ENCODE measurements at places on chromosomes 1 and 21.

GRCh38 chr21:17709266-17709611, 96.5 kb upstream of the BTG3 start:
- peak; percentile 85 for DNase-seq

DNA sequence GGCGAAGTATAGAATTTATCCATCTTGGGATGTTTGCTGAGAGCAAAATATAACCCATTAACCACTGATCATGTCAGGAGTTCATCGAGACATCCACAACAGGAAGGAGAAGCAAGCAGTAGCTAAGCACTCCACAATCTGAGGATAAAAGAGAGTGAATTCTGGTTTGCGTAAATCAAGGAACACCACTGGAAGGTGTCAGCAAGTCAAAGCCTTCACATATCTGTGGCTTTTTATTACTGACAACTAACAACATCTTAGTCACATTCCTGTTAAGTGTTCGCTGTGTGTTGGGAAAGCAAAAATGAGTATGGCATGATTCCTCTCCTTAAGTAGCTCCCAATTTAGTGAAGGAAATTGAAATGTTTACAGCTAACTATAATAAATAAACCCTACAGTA, 44.5 kb upstream of the DARS2 start:
- no peak for DNase-seq

DNA sequence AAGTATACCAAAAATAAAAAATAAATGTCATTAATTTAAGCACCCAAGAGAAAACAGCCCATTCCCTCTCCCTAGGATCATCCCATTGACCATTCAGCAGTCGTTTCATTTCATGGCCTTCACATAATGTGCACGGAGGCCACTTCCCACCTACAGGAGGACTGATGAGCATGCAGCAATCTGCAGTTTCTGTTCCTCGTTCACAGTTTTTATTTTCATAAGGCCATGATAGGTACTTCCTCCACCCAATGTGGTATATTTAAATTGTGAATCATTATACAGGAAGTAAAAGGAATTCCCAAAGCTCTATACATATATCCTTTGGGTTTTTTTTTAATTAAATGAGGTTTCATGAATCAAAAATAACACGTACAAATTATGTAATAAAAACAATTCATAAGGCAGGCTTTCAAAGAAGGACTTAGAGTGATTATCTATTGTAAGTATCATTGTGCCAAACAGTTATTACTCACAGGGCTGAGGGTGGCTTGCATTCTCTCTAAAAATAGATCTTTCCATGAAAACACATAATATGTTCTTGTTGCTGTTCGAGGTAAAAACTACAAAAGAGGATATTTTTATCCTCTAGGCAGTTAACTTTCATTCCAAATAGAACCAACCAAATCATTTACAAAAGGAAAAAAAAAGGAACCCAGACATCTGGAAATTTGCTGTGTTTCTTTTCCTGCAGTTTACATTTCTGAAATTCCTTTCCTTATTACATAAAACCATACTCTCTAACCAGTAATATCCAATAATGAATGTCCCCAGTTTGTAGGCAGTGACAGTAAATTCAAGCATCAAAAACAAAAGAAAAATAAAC, 27.5 kb upstream of the SLC44A3 start:
- peak; percentile 41 for DNase-seq

- DNase-seq: peak; percentile 68
Observed at GRCh38 chr1:184387476-184388318, 868 bp downstream of the C1orf21 start.

DNA sequence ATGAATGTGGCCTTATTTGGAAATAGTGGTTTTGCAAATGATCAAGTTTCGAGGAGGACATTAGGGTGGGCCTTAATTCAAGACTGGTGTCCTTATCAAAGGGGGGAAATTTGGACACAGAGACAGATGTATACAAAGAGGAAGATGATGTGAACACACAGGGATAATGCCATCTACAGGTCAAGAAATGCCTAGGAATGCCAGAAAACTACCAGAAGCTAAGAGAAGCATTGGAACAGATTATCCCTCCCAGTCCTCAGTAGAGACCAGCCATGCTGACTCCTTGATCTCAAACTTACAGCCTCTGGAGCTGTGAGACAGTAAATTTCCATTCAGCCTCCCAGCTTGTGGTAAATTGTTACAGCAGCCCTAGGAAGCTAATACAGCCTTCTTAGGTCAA, 151.4 kb downstream of the PTGER3 start:
- no peak for DNase-seq

DNA sequence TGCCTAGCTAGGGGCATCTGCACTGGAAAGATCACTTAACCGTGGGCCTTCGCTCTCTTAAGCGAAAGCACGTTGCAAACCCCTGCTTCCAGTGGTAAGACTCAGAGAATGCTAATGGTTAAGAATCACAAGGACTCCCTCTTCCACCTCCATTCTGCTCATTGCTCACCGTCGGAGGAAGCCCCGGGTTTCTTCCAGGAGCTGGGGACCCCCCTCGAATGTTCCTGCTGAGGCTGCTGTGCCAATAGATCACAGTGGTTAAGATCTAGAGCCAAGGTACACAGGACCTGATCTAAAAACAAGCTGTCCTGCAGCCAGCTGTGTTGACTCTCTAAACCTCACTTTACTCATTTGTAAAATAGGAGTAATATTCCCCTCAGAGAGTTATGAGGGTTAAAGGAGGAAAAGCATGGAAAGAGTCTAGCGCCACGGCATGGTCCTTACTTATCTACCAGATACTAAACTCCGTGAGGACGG, 765 bp downstream of the VAMP3 start:
- DNase-seq: no peak

GRCh38 chr21:40841524-40842196, 5.3 kb downstream of the DSCAM start:
- peak; percentile 98 for DNase-seq

DNA sequence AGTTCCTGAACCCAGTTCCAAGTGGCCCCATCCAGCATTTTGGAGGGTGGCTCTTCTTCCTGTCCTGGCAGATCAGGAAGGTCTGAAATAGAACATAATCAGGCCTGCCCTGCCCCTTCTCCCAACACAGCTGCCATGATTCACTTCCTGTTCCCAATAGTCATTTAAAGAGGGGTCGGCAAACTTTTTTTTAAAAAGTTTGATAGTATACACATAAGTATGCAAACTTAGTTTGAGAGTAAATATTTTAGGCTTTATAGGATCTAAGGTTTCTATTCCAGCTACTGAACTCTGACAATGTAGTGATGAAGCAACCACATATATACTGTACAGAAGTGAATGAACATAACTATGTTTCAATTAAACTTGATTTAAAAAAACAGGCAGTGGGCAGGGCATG, 66.4 kb downstream of the LUZP1 start:
- no peak for DNase-seq

DNA sequence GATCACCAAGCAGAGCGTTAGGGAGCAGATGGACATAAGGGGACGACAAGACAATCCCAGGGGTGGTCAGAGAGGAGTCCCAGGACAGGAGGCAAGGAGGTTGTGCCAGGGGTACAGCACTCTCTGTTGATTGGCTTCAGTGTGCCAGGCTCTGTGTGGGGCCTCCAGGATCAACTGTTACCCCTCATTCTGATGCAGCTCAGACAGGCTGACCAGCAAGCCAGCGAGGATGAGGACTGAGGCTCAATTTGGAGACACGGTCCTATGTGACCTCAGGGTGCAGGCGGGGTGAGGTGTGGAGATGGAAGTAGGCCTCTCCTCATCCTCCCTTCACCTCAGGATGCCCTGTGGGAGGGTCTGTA, 4.0 kb downstream of the HYI start:
- DNase-seq: no peak

DNA sequence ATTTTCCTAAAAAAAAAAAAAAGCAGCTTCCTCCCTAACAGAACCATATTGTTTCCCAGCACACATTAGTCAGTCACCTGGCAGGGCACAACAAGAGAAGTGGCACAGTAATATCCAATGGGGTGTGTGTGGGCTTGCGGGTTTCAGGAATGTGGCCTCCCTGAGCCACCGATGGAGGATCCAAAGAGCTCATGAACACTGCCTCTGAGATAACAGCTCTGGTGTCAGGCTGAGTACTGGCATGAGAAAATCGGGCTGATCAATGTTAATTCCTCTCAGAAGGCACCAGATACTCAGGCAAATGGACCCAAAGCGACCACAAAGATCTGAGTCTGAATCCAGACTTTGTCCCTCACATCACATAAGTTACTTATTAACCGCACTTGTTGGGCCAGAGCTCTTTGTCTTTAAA, 2.2 kb upstream of the LYPD8 start:
- DNase-seq: no peak

GRCh38 chr1:150018165-150018564, 7.6 kb upstream of the OTUD7B start:
- no peak for DNase-seq

DNA sequence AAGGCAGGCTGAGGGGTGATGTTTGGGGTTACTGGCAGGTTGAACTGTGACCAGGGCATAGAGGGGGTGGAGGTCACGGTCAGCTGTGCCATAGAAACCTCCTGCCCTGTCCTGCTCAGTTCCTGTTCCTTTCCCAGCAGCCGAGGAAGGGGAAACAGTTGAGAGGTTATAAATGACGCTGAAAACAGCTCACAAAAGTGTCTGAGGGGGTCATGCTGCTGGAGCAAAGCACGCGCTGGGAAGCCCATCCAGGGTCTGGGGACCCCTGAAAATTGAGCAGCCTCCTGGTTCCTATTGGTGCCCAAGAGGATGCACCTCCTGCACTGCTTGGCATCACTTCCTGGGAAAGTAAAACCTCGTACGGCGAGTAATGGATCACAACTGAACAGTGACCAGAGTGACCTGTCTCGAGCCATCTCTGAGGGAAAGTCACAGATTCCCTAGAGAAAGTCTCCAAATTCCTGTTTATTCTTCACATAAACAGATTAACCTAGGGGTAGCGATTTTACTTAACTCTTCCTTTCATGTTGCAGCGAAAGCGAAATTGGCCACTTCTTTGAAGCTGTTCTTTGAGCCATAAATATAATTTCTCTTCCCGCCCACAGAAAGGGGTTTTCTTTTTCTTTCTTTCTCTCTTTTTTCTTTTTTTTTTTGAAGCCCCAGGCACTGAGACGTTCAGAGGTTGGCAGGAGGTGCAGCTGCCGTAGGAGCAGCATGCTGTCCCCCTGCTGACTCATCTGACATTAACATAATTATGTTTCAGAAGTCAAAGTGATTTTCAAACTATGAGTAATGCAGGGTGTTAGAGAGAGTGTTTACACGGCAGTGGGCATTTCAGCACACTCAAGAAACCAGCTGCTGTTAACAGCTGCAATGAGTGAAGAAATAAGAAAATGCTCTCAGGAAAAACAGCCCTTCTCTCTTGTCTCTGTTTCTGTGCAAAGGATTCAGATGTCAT, 41.8 kb upstream of the ATF3 start:
- peak; percentile 91 for DNase-seq

DNA sequence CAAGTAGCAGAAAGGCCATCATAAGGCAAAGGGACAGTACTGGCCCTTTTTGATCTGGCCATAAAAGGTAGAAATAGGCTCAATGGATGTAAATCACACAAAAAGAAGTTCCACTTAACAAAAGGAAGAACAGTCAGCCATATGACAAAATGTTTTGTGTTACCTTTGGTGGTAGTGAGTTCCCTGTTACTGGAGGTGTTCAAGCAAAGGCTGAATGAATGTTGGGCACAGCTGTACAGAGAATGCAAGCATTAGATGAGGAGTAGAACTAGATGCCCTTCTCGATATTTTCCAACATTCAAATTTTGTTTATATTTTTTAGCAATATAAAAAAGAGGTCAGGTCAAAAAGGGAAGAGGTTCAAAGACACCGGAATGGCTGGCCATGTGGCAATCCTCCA, 20.0 kb downstream of the OLFML3 start:
- no peak for DNase-seq

DNA sequence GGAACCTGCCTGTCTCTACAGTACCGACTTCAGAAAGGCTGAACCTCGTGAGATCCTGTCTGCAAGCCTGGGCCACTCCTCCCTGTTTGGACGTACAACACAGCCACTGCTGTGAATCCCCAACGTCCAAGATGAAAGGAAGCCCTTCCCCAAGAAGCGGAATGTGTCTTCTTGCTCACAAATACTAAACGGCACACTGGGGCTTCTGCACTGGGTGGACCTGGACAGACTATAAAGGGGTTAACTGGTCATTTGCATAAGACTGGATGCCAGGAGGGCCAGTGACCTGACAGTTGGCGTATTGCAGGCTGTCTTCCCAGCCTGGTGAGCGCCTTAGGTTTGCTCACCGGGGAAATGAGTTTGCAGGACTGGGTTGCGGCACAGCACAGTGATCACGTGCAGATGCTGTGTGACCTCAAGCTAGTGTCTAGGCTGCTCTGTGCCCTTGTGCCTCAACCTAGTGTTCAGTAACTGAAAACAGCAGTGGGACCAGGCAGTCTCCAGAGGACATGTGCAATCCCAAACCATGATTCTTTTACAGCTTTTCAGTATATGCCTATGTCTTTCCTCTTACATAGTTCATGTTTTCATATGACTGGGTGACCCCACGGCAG, 19.5 kb upstream of the AJAP1 start:
- no peak for DNase-seq

DNA sequence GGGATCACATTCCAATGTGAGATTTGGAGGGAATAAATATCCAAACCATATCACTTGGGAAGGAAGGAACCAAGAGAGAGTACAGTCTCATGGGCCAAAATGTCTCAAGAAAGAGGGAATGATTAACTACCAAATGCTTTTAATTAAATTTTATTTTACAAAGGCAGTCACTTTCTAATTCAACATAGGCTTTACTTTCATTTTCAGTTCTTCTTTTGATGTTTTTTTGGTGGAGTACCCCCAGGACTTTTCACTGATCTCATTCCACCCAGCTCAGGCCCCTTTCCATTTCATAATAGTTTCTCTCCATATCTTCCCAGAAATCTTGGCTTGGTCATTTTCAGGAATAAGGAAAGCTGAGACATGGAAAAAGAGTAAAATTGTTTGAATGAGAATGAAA, 5.1 kb upstream of the SLAMF7 start:
- peak; percentile 48 for DNase-seq

DNA sequence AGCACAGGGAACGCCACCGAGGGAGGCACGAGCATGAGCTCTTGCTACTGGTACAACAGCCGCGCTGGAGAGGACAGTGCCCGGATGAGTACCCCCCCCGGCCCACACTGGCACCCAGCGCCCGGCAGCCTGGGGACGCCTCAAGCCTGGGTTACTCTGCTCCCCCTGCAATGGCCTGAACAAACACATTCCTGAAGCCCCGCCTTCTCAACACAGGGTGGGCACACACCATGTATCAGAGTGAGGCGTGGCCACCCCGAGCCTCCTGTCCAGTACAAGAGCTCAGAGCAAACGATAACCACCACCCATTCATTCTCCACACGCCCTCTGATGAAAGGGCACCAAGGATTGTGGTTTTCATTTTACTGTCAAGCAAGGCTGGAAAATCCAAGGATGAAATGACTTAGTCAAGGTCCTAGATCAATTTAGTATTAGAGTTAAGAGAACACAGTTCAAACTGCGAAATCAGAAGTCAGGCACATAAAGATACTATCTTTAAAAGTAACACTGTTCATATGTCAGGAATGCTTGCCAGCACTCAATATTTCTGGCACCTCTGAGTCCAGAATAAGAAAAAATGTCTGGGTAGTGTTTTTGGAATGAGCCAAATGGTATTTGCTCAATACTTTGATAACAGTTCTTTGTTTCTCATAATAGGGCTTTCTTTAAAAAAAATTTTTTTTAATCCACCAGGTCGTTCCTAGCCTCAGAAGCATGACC, 22.0 kb downstream of the UBE2G2 start:
- no peak for DNase-seq

GRCh38 chr1:36446271-36446670, 4.0 kb downstream of the OSCP1 start:
- DNase-seq: no peak

GRCh38 chr1:110816945-110817344, 56.0 kb upstream of the CD53 start:
- no peak for DNase-seq
